ENCODE measurements at places on chromosomes 2 and 18.

- DNase-seq = no peak
Measured at GRCh38 chr18:76274468-76275289, 220.4 kb downstream of the ZNF516 start.

DNA sequence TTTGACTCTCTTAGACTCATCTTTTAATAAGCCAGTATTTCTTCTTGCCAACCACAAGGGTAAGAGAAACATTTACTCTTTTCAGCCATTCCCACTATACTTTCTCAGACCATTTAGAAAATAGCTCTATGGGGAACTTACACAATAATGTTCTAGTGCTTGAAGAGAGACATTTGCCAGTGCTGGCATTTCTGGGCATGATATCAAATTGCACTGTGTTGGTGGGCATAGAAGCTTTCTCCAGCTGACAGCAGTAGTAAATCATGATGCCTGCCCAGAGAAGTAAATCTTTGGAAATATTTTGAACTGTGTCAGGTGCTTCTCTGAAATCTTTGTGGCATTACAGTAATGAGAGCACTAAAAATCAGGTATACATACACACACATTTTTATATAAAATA, 346.6 kb downstream of the CBLN2 start:
- DNase-seq = no peak

- no peak for DNase-seq
Measured at GRCh38 chr2:64716569-64716968, 62.9 kb upstream of the SERTAD2 start.

GRCh38 chr2:20620696-20621365, 30.1 kb downstream of the HS1BP3 start:
- no peak for DNase-seq

DNA sequence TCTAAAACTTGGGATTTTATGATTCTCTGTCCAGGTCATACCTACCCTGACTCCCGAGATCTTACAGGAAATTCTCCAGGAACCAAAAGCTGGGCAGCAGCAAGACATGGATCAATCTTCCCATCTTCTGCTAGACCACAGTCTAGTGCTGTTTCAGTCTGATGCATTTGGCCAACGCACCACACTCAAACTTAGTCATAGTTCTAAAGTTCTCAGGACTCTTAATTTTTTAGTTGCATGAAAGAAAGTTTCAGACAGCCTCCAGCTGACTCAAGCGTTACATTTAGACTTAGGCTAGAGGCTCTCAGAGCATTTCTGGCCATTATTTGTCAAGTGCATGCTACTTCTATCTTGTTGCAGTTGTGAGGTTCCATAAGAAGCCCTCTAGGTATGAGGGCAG, 230.1 kb upstream of the CCDC150 start:
- no peak for DNase-seq

DNA sequence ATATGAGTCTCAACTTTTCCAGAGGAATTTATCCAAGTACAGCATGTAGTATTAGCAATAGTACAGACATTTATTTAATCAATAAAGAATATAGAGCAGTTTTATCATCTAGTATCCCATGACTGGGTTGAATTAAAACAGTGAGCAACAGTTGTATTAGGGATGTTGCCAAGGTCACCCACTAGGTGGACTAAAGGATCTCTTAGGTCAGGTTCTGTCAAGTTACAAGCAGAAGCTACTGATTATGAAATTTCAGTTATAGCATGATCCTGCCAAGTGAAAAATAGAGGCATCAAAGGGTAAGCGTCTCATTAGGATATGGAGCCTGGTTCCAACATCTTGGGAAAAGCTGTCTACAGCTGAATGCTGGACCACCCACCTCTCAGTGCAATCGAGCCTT, 52.1 kb upstream of the LAPTM4A start:
- DNase-seq = no peak

- no peak for DNase-seq
Measured at GRCh38 chr2:69375494-69376353, 11.3 kb downstream of the GFPT1 start.

DNA sequence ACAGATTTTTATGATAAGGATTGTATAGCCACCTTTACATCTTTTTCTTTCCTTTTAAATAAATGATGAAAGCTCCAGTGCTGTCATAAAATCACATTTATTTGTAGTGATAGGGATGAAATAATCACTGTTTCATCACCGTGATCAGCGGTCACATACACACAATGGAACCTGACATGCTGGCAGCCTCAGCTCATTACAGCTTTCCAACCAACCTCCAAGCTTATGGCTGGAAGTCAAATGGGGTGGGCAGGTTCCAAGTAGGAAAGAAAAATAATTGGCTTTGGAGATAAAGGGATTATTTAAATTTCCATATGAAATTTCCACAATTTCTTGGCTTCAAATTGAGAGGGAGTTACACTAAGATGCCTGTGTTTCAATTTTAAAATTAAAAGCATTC, 251.3 kb downstream of the PLCL1 start:
- no peak for DNase-seq

- no peak for DNase-seq
Measured at GRCh38 chr2:175004730-175004979, 526 bp downstream of the CHN1 start.

- no peak for DNase-seq
Measured at GRCh38 chr2:221254299-221254698, 317.8 kb downstream of the EPHA4 start.

DNA sequence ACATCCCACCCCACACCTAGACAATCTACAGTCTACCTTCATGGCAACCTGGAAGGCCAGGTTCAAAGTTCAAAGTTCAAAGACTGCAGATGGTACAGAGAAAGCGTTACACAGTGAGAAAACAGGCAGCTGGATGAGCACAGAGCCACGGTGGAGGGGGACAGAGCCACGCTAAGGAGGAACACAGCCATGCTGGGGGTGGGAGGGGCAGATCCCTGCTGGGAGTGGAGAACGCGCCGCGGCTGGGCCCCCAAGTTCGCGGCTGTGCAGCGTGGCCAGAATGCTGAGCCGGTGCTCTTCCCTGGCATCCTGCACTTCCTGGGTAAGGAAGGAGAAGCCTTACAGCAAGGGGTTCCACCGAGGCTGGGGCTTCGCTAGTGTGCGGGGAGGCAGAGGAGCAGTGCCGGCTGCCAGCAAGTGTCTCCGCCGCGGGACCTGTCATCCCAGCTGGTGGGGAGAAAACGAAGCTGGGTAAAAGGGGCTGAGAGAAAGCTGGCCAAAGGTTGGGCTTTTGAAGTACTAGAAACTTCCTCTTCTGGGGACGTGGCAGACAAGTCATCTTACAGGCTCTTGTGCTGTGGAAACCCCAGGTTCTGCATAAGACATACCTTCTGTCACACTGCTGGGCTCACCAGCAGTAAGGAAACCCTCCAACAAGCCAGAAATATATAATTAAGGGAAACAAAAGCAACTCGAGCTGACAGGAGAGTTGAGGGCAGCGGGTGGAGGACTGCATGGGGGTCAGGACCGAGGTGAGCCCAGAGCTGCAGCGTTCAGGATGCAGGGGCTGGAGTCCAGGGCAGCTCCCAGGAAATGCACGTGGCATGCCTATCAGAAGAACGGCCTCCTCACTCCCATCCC, 115.5 kb downstream of the HDAC4 start:
- DNase-seq = no peak

DNA sequence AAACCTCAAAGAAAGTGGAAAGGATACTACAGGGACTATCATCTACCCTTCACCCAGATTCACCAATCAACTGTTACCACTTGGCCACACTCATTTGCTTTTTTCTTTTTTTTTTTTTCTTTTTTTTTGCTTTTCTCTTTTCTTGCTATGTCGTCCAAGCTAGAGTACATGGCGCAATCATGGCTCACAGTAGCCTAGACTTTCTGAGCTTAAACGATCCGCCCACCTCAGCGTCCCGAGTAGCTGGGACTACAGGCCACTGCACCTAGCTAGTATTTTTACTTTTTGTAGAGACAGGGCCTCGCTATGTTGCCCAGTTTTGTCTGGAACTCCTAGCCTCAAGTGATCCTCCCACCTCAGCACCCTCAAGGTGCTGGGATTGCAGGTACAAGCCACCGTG, 24.0 kb downstream of the BIN1 start:
- no peak for DNase-seq

- DNase-seq = no peak
Measured at GRCh38 chr18:30177056-30177455, 865.5 kb downstream of the DSC3 start.

DNA sequence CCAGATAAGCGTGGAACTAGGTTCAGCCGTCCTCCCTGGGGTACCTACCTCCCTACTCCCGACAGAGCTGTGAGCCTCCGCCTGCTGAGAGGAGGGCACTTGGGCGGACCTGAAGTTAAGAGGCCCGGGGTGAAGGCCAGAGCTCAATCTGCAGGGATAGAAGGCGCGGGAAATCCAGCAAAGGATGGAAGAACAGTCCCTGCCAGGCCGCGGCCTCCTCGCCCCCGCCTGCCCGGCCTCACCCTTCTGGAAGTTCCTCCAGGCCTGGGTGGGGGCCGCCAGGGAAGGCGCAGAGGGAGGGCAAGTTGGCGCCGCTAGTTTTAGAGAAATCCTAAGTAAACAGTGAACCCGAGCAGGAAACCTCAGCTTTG, 13.0 kb downstream of the EN1 start:
- no peak for DNase-seq

GRCh38 chr2:100124761-100125160, 17.6 kb downstream of the AFF3 start:
- no peak for DNase-seq

DNA sequence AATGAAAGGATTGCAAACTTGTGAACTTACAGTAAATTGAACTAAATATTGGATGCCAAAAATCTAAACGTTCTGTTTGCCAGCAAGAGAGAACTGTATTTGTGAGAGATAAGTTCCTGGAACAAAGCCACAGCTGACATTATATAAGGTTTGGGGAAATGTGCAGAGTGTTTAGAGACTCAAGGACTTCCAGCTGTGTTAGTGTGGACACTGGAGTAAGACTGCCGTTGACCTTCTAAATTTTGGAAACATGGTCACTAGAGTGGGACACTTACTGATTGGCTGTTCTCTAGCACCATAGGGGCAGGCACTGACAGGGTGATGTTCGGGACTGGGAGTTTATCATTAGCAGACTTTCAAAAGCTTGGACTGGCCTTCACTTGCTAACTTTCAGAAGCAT, 40.5 kb downstream of the SCN9A start:
- no peak for DNase-seq

- DNase-seq = no peak
Measured at GRCh38 chr18:22668496-22668895, 250.8 kb upstream of the CTAGE1 start.

DNA sequence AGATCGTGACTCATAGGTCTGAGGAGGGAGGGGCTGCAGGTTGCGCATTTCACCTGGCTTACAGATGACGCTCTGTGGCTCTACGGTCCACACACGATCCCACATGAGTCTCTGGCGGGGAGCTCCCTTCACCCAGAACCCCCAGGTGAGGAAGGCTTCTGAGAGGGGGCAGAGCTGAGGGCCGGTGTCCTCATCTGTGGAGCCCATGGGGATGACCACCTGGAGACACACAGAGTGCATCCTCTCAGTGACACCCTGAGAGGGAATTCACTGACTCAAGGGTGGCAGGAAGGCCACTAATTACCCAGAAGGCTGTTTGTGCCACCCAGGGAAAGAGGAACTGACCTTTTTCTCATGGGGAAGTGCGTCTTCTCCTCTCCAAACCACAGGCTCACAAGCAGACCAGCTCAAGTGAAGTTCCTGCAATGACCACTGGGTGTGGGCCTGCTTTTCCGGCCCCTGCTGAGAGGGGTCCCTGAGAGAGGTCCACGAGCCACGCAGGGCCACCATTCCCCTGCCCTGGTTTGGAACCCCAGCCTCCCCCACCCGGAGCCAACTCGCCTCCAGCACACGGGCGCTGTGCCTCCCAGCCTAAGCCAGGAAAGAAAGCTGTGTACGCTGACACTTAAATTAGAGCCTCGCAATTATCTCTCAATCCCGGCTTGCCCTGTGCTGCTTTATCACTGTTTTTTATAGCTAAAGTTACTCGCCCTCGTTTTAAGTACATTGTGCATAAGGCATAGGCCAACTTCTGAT, 114.1 kb downstream of the BCL11A start:
- no peak for DNase-seq

- peak; percentile 11 for DNase-seq
Measured at GRCh38 chr2:48566592-48567310, 36.8 kb downstream of the STON1 start.

GRCh38 chr2:232133078-232133477, 171.6 kb downstream of the DIS3L2 start:
- no peak for DNase-seq

DNA sequence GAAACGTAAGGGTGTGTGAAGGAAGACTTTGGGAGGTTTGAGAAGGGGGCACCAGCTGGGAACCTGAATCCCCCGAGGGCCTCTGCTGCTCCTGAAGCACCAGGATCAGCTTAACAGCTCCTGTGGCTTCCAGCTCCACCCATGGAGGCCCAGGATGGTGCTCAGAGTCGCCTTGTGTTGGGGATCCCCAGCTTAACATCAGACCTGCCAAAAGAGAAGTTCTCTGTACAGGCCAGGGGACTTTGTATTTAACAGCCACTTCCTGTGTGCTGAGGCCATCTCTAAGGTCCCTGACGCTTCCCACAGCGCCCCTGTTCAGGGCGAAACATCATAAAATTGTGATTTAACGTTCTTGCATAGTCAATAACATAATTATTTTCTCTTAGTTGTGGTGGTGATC, 77.5 kb downstream of the NCK2 start:
- no peak for DNase-seq

GRCh38 chr2:84811839-84812431, 68.9 kb downstream of the TRABD2A start:
- DNase-seq = no peak

- no peak for DNase-seq
Measured at GRCh38 chr2:220226546-220226945, 599.1 kb downstream of the SLC4A3 start.

DNA sequence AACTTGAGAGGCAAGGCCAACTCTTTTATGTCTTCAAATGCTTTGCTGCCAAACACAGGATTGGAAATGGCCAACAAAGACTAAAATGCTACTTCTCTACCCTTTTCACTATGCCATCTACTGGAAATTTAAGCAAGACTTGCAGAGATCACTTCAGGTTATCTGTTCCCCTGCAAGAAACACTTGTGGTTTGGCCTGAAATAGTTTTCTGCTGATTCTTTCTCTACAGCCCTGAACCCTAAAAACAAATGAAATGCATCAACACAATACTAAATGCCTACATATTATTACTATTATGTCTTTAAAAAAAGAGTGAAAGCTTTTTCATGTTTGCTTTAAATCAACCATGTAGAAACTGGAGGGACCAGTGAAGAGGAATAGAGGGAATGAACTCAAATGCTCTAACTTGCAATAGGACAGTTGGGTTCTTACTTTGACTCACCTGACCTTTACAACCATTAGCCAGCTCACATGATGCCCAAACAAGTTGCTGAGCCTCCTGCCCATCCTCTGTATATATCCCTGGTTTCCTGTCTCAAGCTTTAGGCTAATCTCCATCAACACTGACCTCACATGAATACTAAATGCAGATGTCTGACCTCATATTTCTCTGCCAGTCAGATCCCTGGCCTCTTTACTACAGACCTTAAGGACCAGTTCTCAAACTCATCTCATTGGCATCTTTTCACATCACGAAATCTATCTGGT, 17.5 kb upstream of the ADAM17 start:
- DNase-seq = no peak

DNA sequence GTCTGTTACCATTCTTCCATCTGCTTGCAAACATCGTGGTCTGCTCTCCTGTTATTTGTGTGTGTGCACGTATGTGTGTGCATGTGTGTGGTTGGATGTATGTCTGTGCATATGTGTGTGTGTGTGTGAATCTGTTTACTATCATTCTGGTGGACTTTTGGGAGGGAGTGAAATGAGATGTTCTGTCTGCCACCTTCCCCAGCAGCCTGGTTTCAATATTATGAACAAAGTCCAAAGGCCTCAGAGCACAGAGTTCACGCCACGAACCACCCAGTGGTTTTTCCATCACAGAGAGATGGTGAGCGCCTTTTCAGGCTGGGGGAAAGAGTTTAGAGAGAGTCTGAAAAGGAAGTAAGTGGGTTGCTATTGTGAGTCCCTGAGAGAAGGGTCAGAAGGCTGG, 67.1 kb upstream of the YWHAQ start:
- no peak for DNase-seq

Data from nucleus accumbens (tissue), 56 donors.